ENCODE measurements at places on chromosomes 4 and X.

GRCh38 chr4:168441412-168441811 lies 38.9 kb downstream of the DDX60L start:
- no peak for DNase-seq

DNA sequence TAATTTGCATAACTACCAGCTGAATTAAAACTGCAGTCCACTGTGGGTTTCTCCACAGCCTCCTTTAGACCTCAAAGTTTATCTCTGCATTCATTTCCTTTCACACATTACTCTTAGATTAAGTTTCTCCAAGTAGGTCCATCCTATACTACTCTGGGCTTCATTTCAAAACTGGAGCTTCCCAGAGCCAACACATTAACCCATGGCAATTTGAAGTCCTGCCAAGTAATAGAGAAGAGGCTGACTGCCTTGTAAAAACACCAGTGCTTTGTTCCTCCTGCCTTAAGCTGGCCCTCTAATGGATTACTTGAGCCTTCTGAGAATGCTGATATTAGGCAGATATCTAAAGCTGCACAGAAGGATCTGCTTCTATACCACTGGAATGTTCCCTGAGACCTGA lies 997.2 kb upstream of the SLIT2 start:
- no peak for DNase-seq

- DNase-seq = no peak
These were observed 36.4 kb upstream of the RBM41 start for GRCh38 chrX:107154787-107155620.

DNA sequence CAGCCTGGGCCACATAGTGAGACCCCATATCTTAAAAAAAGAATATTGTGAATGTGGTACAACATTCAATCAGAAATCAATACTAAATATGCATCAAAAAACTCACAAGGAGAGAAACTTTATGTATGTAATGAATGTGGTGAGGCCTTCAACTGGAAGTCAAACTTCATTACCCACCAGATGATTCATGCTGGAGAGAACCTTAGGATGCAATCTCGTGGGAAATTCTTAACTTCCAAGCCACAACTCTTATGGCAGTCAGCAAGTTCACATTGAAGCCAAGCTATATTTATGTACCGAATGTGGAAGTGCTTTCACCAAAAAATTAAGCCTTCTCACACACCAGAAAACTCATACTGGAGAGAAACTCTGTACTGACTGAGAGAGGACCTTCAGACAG lies 84.5 kb upstream of the UXT start:
- DNase-seq = no peak

GRCh38 chrX:21993265-21993664 lies 38.9 kb upstream of the PHEX start:
- no peak for DNase-seq

GRCh38 chr4:54959651-54960116 lies 165.7 kb downstream of the KDR start:
- DNase-seq = peak; percentile 54

- no peak for DNase-seq
These were observed 240.5 kb downstream of the TENM3 start for GRCh38 chr4:182483685-182484084.
